Fibroblast of the aortic adventitia (primary cell): ENCODE measurements at places on chromosomes 4 and X. TPM values are rescaled to one million over a fixed set of nuclear protein-coding genes. Genes with fewer than 3 reads are reported as not detected.

GRCh38 chr4:110415478-110415877 is 60.5 kb upstream of the ENPEP start:
- DNase-seq, result no peak

DNA sequence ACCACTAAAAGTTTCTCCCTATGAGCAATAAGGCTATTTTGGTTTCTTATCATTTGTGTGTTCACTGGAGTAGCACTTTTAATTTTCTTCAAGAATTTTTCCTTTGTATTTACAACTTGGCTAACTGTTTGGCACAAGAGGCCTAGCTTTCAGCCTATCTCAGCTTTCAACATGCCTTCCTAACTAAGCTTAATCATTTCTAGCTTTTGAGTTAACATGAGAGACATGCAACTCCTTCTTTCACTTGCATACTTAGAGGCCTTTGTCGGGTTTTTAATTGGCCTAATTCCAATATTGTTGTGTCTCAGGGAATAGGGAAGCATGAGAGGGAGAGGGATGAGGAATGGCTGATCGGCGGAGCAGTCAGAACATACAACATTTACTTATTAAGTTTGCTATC is 349.8 kb downstream of the OPHN1 start:
- DNase-seq, result peak; percentile 72

The TSPAN6 gene
- 32.5 and 46.6 TPM in 2 replicates for total RNA-seq

The MAGEA11 gene
- not detected in 2 replicates for total RNA-seq

GRCh38 chr4:84913176-84913575 is 53.3 kb downstream of the WDFY3 start:
- no peak for DNase-seq

The TMEM47 gene
- total RNA-seq, result 25.3 and 68.1 TPM in 2 replicates

DNA sequence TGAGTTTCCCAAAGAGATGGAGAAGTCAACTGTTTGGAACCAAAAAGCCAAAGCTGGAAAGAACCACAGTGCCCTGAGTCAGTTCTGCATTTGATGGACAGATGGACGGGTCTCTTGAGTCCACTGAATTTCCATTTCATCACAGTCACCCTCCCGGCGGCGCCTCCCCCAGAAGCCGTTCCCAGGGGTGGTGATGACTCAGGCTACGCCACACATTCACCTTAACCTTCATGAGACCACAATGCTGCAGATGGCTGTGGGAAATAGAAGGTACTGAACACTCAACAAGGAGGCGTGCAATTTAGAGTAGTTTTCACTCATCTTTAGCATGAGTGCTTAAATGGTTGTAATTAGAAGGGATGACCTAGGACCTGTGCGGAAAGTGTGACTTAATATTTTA is 61.3 kb downstream of the STOX2 start:
- no peak for DNase-seq

The RAPGEF2 gene
- 25.7 and 44.0 TPM in 2 replicates for total RNA-seq

DNA sequence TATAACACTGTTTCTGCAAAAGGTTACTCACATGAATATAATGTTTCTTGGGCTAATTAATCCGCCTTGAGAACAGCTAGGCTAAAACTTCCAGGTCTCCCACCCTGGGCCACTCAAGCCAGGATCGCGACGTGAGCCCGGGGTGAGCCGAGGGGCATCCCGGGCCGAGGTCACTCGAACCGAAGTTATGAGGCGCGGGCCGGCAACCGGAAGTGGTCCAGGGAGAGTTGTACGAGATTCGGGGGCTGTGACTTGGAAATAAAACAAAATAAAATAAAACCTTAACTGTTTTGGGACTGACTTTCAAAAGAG is 317 bp downstream of the CMC4 start:
- no peak for DNase-seq

The GPC4 gene
- 0.54 and 2.8 TPM in 2 replicates for total RNA-seq

The CENPVL1 gene
- 0.41 TPM in 1 of 2 replicates, not detected in the other for total RNA-seq

GRCh38 chr4:826508-827208 is 729 bp upstream of the CPLX1 start:
- DNase-seq, result no peak

The CA5B gene
- total RNA-seq, result 9.1 and 39.6 TPM in 2 replicates

- DNase-seq, result peak; percentile 4
Observed at GRCh38 chrX:54447461-54447860, 7.3 kb downstream of the TSR2 start.

DNA sequence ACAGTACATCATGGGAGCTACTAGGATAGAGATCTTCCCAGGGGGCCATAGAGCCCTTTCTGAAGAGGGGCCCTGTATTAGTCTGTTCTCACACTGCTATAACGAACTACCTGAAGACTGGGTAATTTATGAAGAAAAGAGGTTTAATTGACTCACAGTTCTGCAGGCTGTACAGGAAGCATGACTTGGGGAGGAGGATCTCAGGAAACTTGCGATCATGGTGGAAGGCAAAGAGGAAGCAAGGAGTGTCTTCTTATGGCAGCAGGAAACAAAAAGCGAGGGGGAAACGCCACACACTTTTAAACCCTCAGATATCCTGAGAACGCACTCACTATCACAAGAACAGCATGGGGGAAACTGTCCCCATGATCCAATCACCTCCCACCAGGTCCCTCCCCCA is 4.2 kb upstream of the SLC9A6 start:
- DNase-seq, result no peak

The GLOD5 gene
- not detected in 2 replicates for total RNA-seq

DNA sequence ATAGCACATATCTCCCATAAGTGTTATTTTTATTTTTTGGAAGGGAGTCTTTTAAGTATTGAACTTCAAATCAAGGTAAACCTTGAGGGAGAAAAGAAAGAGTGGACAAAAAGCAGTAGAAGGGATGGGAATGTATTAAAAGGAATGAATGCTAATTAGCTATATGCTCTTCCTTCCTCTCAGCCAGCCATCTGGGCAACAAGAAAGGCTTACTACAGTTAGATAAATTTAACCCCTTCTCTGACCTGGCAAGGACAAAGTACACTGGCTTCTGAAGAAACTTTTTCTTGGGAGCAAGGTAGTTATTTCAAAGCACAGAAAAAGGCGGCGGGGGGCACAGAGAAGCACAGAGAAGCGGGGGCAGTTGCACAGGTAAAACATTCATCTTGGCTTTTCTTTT is 54.6 kb downstream of the GAB1 start:
- DNase-seq, result no peak

DNA sequence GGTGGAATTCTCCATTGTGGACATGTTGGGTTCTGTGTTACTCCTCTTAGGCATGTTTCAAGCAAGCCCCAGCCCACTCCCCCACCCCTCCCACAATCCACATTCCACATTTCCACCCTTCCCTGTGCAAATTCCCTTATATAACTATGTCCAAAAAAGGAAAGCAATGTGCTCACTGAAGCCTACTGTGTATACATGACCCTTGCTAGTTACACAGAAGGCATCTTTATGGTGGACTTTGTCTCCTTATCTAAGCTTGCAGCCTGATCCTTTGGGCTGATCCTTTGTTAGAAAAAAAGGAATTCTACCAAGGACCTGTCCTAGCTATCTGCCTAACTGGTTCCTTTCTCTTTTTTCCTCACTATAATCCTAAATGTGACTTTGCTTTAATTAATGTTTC is 796.8 kb downstream of the NLGN4X start:
- DNase-seq, result no peak

GRCh38 chr4:26272654-26273615 is 47.9 kb upstream of the RBPJ start:
- DNase-seq, result no peak

- no peak for DNase-seq
Observed at GRCh38 chr4:143420227-143420626, 83.6 kb downstream of the GAB1 start.

DNA sequence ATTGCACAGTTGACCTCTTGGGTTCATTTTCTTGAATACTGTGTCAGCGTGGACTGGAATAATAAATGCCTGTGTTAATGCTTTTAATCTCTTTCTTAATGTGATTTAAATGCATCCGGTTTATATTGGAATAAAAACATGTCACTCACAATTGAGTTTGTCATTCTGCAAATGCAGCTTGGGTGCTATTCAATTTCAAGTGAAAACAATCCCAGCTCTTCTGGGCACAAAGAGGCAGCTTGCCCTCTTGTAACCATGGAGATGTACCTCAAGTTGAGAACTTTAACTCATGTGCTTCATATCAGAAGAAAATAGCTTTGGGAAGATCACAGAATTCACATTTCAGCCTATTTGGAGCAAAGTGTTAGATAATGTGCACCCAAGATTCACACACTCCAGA is 355.7 kb upstream of the GNPDA2 start:
- DNase-seq, result no peak

- peak; percentile 63 for DNase-seq
Observed at GRCh38 chrX:49165901-49166881, 3.6 kb downstream of the MAGIX start.
